ENCODE measurements at places on chromosomes 1 and 21.

DNA sequence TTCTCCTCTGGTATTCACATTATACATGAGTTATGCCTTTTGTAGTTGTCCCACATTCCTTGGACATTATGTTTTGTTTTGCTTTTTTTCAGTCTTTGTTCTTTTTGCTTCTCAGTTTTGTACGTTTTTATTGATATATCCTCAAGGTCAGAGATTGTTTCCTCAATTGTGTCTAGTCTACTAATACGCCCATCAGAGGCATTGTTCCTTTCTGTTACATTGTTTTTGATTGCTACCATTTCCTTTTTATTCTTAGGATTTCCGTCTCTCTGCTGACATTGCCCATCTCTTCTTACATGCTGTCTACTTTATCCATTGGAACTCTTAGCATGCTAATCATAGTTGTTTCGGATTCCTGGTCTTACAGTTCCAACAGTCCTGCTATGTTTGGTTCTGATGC is 27.8 kb upstream of the MPC2 start:
- no peak for DNase-seq

DNA sequence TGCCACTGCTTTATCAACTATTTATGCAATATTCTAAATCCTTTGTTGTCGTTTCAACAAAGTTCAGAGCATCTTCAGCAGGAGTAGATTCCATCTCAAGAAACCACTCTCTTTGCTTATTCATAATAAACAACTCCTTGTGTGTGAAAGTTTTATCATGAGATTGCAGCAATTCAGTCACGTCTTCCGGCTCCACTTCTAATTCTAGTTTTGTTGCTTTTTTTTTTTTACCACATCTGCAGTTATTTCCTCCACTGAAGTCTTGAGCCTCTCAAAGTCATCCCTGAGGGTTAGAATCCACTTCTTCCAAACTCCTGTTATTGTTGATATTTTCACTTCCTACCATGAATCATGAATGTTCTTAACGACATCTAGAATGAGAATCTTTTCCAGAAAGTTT is 14.8 kb upstream of the ETS2 start:
- DNase-seq: no peak

DNA sequence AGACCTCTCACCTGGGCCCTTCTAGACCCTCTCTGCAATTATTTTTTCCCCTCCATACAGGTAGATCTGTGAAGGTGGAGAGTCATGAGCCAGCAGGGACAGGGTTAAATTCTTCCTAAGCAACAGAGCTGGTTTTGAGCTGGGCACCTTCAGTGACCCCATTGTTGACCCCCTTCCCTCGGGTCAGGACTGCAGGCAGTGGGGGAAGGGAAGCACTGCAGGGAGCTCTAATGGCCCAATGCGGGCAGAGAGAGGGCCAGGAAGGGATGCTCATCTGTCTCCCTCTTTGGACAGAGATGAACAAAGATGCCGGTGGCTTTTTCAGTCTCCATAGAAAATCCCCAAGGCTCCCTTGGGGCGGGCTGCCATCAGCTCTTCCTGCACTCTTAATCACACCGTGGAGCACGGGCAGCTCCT is 21.4 kb downstream of the SOX13 start:
- DNase-seq: no peak

GRCh38 chr1:94329986-94330385 is 88.2 kb upstream of the ABCD3 start:
- no peak for DNase-seq

GRCh38 chr1:28449904-28450303 is 55.9 kb upstream of the RCC1 start:
- DNase-seq: peak; percentile 14

DNA sequence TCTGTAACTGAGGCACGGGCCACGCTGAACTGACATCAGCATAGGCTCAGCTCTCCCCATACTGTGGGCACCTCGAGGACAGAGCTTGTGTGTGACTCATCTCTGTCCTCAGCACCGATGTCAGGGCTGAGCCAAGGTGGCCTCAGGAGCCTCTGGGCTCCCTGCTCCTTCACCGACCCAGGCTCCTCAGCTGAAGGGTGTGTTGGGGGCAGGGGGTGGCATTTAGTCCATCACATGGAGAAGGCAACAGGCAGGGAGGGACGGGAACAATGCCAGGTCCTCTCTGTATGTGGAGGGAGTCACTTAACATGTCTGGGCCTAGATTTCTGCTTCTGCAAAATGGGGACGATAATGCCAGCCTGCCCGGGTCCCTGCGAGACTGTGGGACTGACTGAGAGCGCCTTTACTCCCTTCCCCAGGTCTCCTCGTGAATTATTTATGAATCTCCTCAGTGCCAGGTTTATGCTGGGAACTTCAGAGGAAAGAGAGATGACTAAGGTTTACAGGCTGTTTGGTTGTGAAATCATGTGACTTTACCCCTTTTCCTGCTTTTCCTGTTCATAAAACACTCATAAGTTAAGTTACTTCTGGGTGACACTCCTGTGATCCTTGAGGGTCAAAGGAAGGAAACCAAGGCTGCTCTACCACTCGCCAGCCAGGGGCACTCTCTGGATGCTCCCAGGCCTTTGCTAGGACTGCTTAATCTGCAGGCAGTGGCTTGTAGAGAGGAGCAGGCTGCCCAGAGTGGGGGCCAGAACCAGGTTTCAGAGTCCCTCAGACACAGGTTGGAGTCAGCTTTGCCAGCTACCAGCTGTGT is 16.2 kb downstream of the TTC39A start:
- DNase-seq: no peak

DNA sequence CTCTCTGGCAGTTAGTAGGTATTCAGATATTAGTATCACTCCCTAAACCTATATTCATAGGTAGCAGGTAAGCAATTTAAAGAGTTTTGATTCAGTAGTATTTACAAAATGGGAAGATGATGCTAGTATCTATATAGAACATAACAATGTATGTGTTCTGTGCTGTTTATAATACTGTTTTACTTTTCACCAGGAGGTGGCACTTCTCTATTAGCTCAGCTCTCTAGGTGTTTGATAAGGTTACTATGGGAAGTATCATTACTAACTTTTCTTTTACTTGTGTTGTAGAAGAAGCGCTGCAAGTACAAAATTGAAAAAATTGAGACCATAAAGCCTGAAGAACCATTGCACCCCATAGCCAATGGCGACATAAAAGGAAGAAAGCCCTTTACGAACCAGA is 49.4 kb upstream of the FASLG start:
- DNase-seq: no peak

GRCh38 chr1:80673935-80674597 is 1126.7 kb upstream of the ADGRL2 start:
- DNase-seq: no peak

GRCh38 chr1:1344655-1345361 is 4.4 kb downstream of the DVL1 start:
- peak; percentile 38 for DNase-seq

GRCh38 chr1:84480650-84481049 is 1.6 kb downstream of the RPF1 start:
- DNase-seq: no peak

GRCh38 chr1:170146720-170147263 is 1.0 kb downstream of the NTMT2 start:
- DNase-seq: no peak

DNA sequence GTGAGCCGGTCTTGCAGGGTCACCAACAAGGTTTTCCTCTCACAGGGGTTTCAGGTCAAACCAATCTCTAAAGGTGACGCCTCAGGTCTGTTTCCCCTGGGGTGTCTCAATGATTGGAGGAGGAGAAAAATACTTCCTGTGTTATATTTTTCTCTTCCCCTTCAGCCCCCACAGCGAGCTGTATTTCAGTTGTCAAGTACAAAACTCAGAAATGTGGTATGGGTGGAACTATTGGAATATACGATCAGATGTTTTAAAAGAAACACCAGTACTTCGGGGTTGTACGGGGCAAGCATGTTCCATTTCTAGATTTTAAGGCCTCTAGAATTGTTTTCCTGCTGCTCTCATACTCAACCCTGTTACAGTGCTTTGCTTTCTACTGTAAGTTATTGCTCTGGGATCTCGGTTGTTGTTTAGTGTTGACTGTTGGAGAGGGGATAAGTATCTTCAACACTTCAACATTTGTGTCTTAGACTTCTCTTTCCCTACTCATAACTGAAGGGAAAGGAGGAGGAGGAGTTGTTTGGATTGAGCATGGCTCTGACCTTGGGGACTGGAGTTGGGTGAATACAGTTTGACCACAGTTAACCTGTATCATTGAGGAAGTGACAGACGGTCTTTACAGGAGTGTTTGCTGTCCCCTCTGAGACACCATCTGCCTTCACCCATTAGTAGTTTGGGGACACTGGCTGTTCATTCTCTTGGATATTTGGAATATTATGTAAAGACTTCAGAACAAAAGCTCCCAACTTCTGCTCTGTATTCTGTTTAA is 2.0 kb downstream of the MAPKAPK2 start:
- DNase-seq: no peak

- DNase-seq: no peak
Measured at GRCh38 chr1:10561497-10561896, 86.7 kb downstream of the PEX14 start.

- no peak for DNase-seq
Measured at GRCh38 chr1:15944308-15945010, 31.4 kb downstream of the ZBTB17 start.

DNA sequence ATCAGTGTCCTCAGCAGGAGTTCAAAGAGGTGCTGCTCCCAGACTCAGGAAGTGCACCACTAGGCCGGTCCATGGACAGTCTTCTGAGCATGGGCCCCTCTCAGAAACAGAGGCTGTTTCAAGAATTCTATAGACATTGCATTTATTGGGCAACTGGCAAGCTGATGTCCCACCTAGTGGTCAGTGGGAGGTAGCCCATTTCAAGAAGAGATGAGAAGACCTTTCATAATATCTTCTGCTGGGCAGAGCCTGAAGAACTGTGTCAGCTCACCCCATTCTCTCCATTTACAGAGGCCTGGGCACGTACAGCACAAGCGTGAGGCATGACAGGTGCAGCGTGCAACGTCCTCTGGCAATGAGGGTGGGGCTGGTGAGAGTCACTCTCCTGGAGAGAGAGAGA is 216.0 kb downstream of the DYRK1A start:
- no peak for DNase-seq

- DNase-seq: no peak
Measured at GRCh38 chr21:38806153-38806941, 618 bp downstream of the ETS2 start.

DNA sequence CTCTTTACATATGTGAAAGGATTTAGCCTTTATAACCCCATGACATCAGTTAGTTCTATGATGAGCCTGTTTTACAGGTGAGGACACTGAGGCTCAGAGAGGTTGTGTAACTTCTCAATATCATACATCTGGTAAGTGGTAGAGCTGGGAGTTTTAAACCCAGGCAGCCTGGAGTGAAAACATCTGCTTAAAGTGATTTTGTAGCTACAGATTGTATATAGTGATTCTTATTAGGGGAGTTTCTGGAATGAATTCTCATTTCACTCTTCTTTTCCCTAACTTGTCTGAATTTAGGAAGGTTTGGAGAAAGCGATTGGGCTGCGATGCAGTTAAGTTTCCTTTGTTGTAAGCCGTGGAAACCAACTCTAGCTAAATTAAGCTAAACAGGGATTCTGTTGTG is 175.6 kb downstream of the CAMTA1 start:
- no peak for DNase-seq

GRCh38 chr1:152029929-152030211 is 6.9 kb downstream of the S100A11 start:
- no peak for DNase-seq

DNA sequence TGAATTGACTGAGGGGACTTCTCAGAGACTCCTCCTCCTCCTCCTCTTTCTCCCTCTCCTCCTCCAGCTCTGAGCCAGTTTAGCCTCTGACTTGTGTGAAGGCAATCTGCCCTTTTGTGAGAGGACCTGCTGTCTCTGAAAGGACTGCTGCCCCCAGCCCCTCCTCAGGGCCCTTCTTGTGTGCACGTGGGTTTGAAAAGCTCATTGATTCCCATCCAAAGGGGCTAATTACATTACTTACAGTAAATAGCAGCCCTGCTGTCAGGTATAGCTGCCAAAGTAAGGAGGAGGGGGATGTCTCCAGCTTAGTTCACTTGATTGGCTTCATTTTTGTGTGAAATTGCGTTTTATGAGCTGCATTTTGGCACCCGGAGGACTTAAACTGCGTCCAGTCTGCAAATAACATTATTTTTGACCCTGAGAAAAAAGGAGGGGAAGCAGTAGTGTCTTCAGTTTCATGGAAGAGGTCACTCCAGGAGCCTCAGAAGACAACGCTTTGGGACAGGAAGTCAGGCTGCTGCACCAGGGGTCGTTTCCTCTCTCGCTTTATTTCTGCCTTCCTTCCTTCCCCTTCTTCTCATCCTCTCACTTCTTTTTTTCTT is 1.8 kb upstream of the LHX9 start:
- DNase-seq: no peak

GRCh38 chr1:44013949-44014348 is 17.3 kb downstream of the SLC6A9 start:
- no peak for DNase-seq

DNA sequence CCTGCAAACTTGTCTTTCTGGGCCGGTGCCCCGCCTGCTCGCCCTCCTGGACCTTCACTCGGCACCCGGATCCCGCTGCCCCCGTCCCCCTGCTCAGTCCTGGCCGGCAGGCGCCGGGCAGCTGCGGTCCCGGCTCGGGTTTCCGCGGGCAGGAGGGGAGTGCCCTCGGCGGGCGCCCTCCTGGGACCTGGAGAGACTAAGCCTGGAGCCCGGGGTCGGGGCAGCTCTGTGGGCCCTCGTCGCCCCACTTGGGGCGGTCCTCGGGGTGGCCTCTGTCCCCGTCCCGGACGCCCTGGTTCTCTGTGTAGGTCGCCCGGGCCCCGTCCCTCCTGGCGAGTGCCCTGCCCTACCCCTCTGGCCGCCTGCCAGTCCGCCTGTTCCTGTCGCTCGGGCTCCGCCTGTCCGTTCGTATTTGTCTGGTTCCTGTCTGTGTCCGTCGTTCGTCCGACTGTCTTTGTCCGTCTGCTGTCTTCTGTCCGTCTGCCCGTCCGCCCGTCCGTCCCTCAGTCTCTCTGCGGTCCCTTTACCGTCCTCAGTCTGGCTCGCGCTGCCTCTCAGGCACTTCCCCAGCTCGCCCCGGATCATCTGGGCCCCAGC is 490 bp downstream of the SERINC2 start:
- no peak for DNase-seq

DNA sequence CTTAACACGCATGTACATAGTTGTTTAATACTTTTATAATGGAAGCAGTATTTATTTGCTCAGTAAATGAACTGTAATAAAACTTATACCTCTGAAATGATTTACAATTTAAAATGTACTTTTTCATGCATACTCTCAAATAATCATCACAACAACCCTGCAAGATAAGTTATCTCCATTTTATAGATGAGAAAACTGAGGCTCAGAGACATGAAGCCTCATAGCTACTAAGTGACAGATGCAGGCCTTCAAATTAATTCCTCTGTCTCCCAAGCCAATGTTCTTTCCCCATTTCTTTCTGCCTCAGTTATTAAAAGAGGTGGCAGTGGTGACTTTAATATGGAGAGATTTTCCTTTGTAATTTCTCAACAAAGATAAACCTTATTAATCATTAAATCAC is 19.6 kb upstream of the CLCA1 start:
- DNase-seq: no peak

All from activated CD4-positive, alpha-beta T cell treated with anti-CD3 and anti-CD28 coated beads for 24 hours (primary cell).